ENCODE measurements at places on chromosomes 12 and 14. TPM values are rescaled to one million over a fixed set of nuclear protein-coding genes. Genes with fewer than 3 reads are reported as not detected.

DNA sequence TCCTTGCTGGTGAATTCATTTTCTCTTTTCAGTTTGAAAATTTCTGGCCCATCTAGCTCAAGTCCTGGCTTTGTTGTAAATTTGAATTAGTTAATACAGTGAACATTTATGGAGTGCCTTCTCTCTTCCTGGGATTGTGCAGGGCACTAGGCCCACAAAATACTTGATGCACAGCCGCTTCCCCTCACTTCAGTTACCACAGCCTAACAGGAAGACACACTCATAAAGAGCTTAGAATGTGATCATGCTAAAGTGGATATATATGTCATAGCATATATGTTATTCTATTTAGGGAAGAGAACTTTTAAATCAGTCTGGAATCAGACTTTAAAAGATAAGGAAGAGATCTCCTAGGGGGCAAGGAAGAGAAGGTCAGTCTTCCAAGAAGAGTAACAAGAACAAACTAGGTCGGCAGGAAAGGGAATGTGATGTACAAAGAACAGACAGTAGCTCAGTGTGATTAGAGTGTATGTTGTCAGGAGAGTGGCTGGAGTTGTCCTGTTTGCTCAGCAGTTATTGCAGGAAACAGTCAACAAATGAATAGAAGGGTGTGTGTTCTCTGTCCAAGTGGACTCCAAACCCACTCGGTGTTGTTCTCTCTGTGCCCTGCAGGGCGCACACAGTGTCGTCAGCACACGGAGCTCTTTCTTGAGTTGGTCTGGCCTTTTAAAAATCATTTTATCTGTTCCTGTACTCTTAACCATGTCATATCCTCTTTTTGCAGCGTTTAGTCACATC lies 74.4 kb downstream of the DAAM1 start:
- DNase-seq, result no peak
- H3K27ac ChIP-seq, result no peak overlapping the region

DNA sequence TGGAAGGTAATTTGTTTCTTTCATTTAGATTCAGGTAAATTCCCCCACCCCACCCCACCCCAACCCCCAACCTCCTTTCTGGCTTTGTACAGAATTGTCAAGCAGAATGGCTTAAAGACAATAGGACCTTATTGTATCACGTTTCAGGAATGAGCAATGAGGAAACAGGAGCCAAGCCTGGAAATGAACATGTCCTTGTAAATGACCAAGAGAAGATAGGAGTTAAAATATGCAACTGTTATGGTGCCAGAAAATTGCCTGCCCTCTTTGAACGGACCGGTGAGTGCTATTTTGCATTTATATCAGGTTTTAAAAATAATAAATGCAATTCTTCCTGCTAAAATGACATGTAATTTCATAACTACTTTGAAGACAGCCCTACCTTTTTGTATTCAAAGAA lies 141.6 kb upstream of the PELI2 start:
- H3K27ac ChIP-seq, result no peak overlapping the region
- H3K4me3 ChIP-seq, result no peak overlapping the region
- no peaks in the 10 kb centered on the region for H3K4me1 ChIP-seq
- H3K36me3 ChIP-seq, result no peaks in the 10 kb centered on the region

DNA sequence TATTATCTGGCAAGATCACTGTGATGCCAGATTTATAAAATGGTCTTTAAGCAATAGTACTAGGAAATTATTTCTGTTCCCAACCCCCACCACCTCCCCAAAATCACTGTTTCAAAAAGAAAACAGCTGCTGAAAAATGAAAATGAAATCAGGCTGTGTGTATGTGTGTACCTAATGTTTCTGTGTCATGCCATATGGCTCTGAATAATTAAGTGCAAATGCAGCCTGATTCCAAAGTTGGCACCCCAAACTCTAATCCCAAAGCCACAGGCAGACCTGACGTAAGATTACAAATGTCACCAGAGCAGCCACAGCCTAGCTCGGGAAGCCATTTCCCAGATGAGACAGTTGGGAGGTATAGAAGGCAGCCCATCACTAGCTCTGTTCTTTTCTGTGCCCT lies 175.5 kb downstream of the MED13L start:
- no peak overlapping the region for H3K27ac ChIP-seq
- no peaks in the 10 kb centered on the region for H3K27me3 ChIP-seq
- no peak for DNase-seq
- H3K4me3 ChIP-seq, result no peak overlapping the region
- no peaks in the 10 kb centered on the region for H3K36me3 ChIP-seq
- peaks cover 5% of the 10 kb centered on the region for H3K4me1 ChIP-seq

GRCh38 chr14:90698379-90698869 lies 117.8 kb downstream of the TTC7B start:
- no peak for DNase-seq
- no peaks in the 10 kb centered on the region for H3K27me3 ChIP-seq
- no peak overlapping the region for H3K27ac ChIP-seq

DNA sequence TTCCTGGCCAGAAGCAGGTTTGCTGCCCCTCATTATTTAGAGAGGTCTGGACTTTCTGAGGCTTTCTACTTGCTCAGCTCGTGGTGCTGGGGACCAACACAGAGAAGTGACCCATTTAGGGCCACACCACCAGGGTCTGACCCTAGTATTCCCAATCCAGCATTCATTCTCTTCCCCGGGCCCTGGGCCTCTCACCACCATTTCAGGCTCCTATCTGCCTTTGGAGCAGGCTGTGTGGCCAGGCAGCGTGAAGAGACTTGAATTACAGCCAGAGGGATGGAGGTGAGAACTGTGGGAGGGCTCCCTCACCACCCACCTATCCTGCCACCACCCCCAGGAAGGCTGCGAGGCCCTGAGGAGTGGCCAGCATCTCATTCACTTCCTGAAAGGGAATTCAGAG lies 24.6 kb downstream of the FAM222A start:
- H3K36me3 ChIP-seq, result no peaks in the 10 kb centered on the region
- peaks cover 10% of the 10 kb centered on the region for H3K27me3 ChIP-seq
- no peak for DNase-seq
- H3K4me3 ChIP-seq, result no peak overlapping the region
- no peak overlapping the region for H3K27ac ChIP-seq
- no peaks in the 10 kb centered on the region for H3K4me1 ChIP-seq

Gene NEUROD4
- total RNA-seq, result 0.09 TPM

DNA sequence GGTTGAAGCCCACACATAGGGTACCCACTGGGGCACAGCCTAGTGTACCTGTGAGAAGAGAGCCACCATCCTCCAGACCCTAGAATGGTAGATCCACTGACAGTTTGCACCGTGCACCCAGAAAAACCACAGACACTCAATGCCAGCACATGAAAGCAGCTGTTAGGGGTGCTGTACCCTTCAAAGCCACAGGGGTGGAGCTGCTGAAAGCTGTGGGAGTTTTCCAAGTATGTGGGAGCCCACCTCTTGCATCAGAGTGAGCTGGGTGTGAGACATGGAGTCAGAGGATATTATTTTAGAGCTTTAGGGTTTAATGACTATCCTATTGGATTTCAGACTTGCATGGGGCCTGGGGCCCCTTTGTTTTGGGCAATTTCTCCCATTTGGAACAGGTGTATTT lies 30.5 kb downstream of the TSPAN19 start:
- no peaks in the 10 kb centered on the region for H3K27me3 ChIP-seq
- no peaks in the 10 kb centered on the region for H3K4me1 ChIP-seq
- DNase-seq, result no peak
- H3K36me3 ChIP-seq, result no peaks in the 10 kb centered on the region

Gene NANOG
- not detected for total RNA-seq

Gene TCL1B
- not detected for total RNA-seq

DNA sequence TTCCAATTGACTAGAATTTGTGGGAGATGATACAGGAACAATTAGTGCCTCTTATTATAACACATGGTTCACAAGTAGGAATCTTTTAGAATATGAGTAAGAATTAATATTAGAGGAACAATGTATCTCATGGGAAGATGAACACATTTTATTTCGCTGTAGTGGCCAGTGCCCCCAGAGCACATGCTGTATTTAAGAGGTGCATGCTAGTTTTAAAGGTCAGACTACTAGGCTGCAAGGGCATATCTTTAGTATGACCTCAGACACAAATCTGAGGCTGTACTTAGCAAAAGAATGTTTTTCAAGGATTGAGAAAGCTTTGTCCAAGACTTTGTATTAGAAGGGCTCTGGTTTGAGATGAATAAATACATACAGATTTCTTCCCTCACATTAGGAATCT lies 586.9 kb downstream of the CCER1 start:
- H3K36me3 ChIP-seq, result no peaks in the 10 kb centered on the region
- no peaks in the 10 kb centered on the region for H3K27me3 ChIP-seq
- H3K27ac ChIP-seq, result no peak overlapping the region
- H3K4me1 ChIP-seq, result no peaks in the 10 kb centered on the region
- DNase-seq, result no peak

GRCh38 chr12:52216100-52216499 lies 16.9 kb upstream of the KRT7 start:
- no peak overlapping the region for H3K4me3 ChIP-seq
- H3K36me3 ChIP-seq, result no peaks in the 10 kb centered on the region
- H3K27me3 ChIP-seq, result peaks cover under 1% of the 10 kb centered on the region
- no peak overlapping the region for H3K27ac ChIP-seq
- no peak for DNase-seq
- H3K4me1 ChIP-seq, result no peaks in the 10 kb centered on the region

- H3K4me1 ChIP-seq, result peaks cover 13% of the 10 kb centered on the region
- peaks cover 60% of the 10 kb centered on the region for H3K36me3 ChIP-seq
- H3K4me3 ChIP-seq, result no peak overlapping the region
- no peaks in the 10 kb centered on the region for H3K27me3 ChIP-seq
- no peak for DNase-seq
Observed at GRCh38 chr12:107748472-107748871, 12.5 kb downstream of the PRDM4 start.

- H3K36me3 ChIP-seq, result no peaks in the 10 kb centered on the region
- DNase-seq, result no peak
- H3K4me3 ChIP-seq, result no peak overlapping the region
- H3K4me1 ChIP-seq, result peaks cover 5% of the 10 kb centered on the region
- no peak overlapping the region for H3K27ac ChIP-seq
- H3K27me3 ChIP-seq, result no peaks in the 10 kb centered on the region
Observed at GRCh38 chr12:94405413-94406116, 54.1 kb downstream of the CEP83 start.
